Activated effector memory CD4-positive, alpha-beta T cell treated with anti-CD3 and anti-CD28 coated beads, Interleukin-2, amount 50 U/mL, for 16 hours (primary cell): ENCODE measurements at places on chromosomes 5 and 9.

DNA sequence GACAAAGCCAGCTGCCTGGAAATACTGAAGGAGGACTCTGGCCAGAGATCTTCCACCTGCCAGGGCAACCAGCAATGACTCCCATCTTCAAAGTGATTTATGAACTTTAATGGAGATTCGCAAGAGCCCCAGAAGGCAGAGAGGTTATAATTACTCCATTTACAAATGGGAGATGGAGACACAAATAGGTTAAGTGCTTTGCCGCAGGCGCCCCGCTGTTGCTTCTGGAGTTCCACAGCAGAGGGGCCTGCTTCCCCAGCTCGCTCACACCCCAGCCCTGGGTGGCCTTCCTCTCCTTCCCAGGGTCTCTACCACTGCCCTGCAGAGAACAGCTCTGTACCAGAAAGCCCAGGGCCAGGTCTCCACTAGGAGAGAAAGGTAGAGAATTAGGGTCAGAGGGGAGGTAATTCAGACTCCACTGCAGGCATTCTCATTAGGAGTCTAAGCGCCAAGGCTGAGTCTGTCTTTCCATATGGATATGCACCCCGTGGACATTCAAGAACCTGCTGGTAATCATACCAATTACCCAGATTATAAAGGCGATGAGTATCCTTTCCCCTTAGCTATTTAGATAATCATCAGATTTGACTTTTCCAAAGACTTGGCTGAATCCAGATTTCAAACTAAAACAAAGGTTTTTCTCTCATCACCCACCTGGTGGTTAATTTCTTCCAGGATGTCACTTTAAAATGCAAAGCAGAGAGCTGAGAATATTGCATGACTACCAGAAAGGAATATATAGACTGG, 157.6 kb upstream of the TUT7 start:
- DNase-seq, result no peak

GRCh38 chr9:114214181-114214580, 58.8 kb downstream of the COL27A1 start:
- no peak for DNase-seq

DNA sequence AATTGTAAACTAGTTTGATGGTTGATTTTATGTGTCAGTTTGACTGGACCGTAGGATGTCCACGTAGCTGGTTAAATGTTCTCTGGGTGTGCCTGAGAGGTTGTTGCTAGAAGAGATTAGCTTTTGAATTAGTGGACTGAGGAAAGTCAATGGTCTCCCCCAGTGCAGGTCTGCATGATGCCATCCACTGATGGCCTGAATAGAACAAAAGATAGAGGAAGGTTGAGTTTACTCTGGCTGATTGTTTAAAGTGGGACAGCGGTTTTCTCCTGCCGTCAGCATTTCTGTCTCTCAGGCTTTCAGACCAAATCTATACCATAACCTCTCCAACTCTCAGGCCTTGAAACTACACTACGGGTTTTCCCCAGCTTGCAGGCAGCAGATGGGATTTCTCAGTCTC, 899.2 kb upstream of the WWC1 start:
- no peak for DNase-seq

DNA sequence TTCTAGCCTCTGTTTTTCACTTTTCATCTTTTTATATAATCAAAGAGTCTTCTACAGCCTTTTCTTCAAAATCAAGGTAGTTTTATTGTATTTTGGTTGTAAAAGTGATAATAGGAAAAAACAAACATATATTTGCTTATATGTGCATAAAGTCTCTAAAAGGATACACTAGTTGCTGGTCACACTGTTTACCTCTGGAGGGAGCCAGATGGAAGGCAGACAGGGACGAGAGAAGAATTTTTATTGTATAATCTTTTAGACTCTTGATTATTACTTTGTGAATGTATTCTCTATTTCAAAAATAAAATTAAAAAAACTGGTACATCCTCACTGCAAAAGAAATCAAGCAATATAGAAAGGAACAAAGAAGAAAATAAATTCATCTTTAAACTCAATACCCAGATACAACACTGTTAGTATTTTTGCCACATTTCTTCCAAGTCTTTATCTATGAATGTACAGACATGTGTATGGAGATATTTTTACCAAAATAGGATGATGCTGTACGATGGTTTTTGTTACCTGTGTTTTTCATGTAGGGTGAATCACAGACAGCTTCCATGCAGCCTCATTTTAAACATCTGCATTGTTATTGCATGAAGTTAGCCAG, 6.1 kb upstream of the RNF183 start:
- DNase-seq, result no peak

GRCh38 chr5:7348168-7348854, 47.6 kb upstream of the ADCY2 start:
- no peak for DNase-seq

DNA sequence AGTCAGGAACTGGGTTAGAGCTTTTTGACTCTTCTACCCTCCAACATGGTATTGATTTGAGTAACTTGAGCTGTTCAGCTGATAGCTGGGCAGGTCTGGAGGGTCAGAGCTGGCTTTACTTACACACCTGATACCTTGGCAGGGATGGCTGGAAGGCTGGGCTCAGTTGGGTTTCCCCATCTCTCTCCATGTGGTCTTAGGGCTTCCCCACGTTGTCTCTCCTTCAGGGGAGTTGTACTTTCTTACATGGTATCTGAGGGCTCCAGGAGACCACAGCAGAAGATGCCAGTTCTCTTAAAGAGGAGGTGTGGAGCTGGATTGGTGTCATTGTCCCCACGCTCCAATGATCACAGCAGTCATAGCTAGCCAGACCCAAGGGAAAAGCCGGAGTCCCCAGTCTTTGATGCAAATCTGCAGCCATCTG, 25.6 kb downstream of the ISOC1 start:
- no peak for DNase-seq

GRCh38 chr5:157828105-157828943, 30.6 kb downstream of the CLINT1 start:
- no peak for DNase-seq

- DNase-seq, result no peak
These were observed 38.5 kb downstream of the VPS13A start for GRCh38 chr9:77215874-77216273.

GRCh38 chr5:106854105-106854687, 816.5 kb downstream of the EFNA5 start:
- no peak for DNase-seq

DNA sequence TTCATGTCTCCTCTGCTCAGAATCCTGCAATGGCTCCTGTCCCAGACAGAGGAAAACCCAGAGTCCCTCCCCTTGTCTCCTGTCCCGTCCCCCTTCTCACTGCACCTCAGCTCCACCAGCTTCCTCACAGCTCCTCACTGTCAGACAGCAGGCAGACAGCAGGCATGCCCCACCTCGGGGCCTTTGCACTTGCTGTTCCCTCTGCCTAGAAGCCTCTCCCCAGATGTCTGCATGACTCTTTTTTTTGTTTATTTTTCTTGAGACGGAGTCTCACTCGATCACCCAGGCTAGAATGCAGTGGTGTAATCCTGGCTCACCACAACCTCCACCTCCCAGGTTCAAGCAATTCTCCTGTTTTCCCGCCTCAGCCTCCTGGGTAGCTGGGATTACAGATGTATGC, 8.8 kb upstream of the SLC6A7 start:
- DNase-seq, result no peak

- DNase-seq, result no peak
These were observed 761.9 kb upstream of the FAM174A start for GRCh38 chr5:99773290-99773689.

DNA sequence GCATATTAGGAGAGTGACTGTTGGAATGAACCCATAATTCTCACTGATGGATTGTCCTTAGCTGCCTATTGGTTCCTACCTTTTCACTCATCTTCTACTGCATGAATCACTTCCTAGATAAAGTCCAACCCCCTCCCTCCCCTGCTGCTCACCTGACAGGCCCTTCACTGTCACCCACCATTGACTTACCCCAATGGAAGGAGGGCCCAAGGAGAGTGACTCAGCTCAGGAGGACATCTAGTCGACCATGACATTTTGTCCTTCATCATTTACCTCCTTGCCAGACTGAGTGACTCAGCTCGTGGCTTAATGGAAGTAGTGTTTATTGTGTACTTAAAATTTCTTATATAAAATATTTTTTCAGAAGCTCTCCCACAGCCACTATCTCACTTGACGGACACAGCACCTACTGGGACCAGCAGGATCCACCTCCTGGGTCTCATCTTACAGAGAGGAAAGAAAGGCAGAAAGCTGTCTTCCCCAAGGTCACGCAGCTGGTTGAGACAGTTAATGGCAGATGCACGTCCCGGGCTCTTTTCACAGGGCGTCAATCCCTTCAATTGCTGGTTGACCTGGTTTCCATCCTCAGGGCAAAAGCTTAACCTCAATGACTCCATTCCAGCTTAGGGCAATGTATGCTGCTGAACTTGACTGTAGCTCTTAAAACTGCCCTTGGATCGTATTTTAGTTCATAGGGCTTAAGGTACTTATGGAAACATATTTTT, 142.3 kb downstream of the MARCHF11 start:
- DNase-seq, result no peak

GRCh38 chr9:28782630-28783029, 1209.3 kb upstream of the C9orf72 start:
- no peak for DNase-seq

DNA sequence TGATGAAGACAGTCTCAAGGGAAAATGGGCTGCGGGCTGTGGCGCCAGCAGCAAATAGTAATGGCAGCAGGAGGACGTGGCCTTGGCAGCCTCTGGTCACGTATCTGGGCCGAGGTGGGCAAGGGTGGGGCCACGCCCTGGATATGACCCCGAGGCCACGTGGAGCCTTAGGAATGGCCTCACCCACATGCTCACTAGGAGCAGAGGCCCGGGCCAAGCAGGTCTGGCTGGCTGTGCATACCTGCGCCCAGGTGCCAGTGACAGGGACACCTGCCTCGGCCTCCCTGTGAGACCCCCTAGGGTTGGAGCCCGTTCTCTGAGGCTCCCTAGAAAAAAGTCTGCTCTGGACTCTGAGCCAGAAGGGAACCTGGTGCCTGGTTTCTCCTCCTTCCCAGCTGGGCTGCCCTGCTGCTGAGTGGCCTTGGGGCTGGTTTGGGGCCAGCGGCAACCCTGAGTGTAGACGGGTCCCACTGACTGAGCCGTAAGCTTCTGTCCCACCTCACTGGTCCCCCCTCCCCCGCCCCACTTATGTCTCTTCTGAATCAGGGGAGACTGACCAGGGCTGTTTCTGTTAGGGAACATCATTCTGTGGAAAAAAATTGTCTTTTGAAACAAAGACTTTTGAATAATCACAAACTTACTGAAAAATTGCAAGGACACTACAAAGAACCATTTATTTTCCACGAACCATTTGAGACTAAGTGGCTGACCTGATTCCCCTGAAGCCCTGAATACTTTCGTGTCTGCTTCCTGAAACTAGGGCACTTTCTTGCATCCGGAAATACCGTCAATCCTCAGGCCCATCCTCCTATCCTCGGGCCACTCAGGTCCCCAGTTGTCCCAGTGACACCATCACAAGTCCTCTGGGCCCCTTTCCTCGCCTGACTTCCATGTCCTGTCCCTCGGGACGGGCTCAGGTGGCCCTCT, 60.8 kb downstream of the WNK2 start:
- no peak for DNase-seq

DNA sequence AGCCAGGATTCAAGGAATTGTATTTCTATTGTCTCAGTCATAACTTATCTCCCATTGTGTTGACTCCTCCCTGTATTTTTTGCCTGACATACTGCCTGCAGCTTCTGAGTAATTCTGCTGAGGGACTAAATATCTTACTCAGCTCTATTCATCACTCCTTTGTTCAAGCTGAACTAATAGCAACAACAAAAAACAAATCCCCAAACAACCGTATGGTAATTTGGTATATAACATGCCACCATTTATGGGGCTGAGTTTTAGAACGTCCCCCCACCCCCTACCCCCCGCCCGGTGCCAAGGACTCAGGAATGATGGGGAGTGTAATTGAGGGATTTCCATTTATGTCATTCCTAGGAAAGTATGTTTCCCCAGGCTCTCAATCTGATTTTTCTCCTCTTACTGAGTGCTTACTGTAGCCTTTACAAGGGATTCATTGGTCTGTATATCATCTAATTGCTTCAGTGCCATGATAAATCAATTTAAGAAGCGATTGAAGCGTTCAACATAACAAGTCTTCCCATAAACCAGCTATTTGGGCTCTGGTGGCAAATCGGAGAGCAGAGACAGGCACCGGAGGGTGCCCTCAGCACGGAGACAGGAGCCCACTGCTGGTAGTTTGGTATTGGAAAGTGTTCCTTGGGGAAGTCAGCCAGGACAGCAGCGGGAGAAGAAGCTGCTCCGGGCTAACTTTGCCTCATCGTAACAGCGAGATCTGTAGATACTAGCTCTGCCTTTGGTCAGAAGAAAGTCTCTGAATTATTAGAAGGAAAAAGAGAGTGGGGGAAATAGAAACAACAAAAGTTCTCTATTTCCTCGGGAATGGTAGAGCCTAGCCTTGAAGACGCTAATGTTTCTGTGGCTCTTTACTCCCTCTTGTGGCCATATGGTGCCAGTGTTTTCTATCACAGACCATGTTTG, 40.7 kb upstream of the HSD17B4 start:
- DNase-seq, result peak; percentile 67

- DNase-seq, result no peak
These were observed 168.1 kb downstream of the EFNA5 start for GRCh38 chr5:107502676-107503060.

DNA sequence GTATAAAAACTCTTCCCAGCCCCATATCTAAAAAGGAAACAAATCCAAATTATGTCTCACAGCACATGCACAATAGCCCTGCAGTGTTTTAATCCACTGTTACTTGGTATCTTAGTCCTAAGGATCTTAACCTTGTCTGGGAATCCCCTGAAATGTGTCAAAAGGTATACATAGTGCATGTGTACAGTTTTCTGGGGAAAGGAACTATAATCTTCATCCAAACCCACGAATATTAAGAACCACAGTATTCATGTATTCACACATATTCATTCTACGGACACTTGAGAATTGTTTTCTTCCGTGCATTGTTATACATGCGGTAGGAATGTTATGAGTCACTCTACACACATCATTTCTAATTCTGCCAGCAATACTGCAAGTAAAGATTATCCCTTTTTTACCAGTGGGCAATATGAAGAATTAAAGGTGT, 47.8 kb upstream of the SNX2 start:
- no peak for DNase-seq

GRCh38 chr9:99489060-99489413, 267.0 kb downstream of the SEC61B start:
- DNase-seq, result no peak

DNA sequence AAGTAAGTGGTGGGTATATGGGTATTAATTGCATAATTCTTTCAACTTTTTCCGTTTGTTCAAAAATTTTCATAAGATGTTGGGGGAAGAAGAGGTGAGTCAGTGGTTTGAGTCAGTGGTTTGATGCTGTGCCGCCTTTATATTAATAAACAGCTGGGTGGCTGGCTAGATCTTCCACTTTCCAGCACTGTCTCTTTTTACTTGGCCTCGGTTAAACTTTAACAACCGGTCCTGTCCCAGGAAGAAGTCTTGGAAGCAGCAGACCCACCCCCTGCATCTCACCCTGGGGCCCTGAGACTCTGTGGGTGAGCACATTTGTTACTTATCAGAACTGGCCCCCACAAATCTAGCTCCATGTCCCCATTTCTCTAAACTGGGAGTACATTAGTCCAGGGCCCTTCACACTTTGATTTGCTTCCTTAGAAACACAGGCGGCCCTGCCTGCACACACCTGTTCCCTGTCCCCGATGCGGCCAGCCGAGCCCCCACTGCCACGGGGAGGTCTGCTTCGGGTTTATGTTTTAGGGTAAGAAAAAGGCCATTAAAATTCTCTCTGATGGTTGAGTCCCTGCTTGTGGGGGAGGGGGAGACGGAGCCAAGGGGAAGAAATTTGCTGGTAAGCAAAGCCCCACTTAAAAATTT, 90.7 kb downstream of the PTCH1 start:
- DNase-seq, result no peak

GRCh38 chr9:27645161-27645840, 72.0 kb upstream of the C9orf72 start:
- DNase-seq, result no peak

GRCh38 chr5:71013575-71013974, 11.6 kb downstream of the NAIP start:
- no peak for DNase-seq
